ENCODE measurements at places on chromosomes 7 and 10.

DNA sequence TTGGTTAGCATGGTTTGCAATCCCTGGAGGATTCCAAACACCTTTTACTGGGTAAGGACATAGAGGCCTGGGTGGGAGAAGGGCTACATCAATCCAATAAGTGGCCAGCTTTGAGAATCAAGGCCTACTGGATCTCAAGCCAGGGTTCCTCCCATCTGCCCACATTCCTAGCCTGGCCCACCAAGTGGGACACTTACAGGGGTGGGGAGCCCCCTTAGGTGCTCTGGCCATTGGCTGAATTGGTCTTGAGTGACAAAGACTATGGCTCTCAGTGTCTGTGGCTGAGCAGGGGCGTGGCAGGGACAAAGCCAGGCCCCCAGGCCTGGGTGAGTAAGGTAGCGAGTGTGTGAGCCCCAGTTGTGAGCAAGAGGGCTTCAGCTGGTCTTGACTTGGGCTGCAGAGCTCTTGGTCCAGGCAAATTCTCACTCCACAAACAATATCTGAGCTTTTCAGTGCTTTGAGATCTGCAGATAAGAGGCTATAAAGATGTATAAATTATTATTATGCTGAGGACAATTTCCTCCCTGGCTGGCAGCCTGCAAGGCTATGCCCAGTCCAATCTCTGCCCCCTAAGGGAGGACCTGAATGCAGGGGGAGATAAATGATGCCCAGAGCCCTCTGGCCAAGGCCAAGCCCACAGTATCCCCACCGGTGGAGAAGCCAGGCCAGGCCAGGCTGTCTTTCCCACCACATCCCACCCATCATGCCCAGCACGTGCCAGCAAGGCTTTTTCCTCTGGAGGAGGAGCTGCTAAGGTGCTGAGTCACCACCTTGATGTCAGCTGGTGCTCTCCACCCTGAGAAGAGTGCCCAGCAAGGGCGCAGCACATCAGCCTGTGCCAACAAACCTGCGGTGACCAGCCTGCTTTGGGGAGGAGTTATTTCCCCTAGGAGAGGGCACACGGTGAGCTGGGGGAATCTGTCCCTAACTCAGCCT lies 80.7 kb upstream of the DUSP5 start:
- no peak for DNase-seq

- DNase-seq: no peak
Measured at GRCh38 chr10:1022413-1022812, 3.2 kb downstream of the IDI2 start.

GRCh38 chr7:92785923-92786322 lies 50.5 kb downstream of the CDK6 start:
- no peak for DNase-seq

DNA sequence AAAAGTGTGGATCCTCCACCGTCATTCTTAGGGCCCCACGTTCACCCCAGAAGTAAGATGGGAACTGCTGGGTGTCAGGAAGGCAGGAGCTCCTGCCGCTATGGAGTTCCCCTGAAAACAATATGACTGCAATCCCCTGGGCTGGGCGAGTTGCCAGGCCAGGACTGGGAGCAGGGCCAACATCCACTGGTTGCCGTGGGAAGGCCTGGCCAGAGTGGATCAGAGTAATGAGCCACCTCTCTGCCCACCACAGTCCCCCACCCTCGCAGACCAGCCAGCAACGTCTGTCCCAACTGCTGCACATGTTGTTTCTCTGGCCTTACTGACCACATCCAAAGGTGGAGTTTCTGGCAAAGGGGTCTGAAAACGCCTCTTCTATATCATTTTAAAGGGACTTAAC lies 86.6 kb downstream of the STRA8 start:
- peak; percentile 21 for DNase-seq

GRCh38 chr7:115548756-115549155 lies 481.8 kb downstream of the TFEC start:
- no peak for DNase-seq

DNA sequence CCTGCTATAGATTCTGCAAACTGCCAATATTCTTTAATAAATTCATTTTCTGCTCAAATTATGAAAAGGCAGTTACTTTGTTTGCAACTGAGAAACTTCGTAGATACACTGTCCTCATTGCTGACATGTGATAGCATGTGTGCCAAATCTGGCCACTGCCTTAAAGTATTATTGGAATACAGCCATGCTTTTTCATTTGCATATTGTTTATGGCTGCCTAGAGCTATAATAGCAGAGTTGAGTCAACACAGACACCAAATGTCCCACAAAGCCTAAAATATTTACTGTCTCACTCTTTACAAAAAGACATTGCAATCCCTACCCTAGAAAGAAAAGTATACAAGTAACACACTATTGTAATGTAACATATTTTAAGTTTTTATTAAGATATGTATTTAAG lies 647.4 kb downstream of the XPNPEP1 start:
- no peak for DNase-seq

GRCh38 chr7:79823246-79823951 lies 311.2 kb upstream of the GNAI1 start:
- no peak for DNase-seq

DNA sequence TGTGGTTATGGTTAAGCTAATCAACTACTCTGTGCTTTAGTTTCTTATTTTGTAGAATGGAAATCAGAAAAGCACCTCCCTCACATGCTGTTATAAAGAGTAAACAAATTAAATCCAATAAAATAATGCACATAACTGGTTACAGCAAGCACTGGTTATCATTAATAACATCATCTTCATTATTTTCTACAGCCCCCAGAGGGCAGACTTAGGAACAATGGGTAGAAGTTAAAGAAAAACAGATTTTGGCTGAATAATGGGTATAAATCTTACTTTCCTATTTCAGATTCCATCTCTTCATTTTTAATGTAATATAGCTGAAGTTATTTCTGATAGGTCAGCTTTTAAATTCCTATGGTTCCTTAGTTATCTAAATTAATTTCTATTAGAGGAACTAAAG lies 126.5 kb downstream of the DOCK4 start:
- no peak for DNase-seq

DNA sequence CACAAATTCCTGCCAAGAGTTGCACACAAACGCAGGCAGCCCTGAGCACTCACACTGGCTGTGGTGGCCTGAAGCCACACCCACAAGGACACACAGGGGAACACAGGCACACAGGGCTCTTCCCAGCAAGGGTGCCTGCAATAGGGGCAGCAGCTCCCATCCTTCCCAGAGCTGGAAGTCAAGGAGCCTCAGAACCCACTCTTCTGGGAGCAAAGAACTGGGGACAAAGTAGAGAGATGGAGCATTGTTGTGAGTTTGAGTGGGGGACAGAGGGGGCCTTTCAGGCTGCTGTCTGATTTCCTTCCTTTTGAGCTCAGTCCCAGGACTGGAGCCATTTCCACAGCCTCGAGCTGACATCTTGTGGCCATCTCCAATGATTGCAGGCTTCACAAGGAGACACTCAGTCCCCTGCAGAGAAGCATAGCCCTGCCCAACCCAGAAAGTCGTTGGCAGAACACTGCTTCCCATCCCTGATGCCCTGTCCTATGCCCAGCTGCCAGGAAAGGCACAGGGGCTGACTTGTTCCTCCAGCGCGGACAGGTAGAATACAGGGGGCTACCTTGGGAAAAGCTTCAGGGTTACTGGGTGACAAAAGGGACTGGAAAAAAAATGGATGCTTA lies 34.4 kb upstream of the SLF2 start:
- DNase-seq: no peak

DNA sequence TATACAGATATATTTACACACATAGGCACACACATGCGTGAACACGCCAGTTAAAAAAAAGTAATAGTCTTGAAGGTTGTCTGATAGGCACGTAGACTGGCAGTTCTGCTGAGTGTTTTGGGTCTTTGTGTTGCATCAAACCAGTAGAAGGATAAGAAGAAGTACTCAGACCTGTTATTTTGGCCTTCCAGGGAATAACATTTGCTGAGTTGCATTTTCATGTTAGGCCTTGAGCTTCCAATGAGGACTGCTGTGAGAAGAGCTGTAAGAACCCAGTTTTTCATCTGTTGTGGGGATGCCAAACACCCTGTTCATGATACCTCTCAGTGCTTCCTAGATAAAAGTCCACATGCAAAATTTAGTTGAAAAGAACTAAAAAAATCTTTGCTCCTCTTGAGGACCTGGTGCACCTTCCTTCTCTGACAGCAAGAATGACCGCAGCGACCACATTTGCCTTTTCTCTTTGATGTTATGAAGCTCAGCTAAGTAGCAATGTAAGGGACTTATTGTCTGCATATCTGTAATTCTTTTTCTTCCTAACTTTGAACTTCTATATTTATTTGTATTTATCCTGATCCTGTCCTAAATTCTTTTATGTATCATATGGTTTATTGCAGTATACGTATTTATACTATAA lies 27.2 kb downstream of the HIPK2 start:
- no peak for DNase-seq

- DNase-seq: no peak
Measured at GRCh38 chr7:159042103-159042502, 102.6 kb downstream of the VIPR2 start.

DNA sequence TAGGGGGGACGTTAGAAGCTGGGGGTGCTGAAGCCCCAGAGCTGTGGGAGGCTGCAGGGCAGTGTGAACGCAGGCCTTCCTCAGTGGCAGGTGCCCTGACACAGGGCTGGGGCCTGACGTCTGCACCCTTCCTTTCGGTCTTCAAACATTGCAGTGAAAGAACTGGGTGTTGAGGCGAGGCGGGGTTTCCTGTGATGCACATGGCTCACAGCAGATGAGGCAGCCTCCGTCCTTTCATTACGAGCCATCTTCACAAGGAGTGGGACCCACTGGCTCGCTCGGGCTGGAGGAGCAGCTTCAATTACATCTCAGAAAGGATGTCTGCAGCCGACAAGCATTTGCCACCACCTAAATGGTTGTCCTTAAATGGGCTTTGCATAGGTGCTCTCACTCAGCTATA lies 180.3 kb upstream of the SHH start:
- DNase-seq: no peak

DNA sequence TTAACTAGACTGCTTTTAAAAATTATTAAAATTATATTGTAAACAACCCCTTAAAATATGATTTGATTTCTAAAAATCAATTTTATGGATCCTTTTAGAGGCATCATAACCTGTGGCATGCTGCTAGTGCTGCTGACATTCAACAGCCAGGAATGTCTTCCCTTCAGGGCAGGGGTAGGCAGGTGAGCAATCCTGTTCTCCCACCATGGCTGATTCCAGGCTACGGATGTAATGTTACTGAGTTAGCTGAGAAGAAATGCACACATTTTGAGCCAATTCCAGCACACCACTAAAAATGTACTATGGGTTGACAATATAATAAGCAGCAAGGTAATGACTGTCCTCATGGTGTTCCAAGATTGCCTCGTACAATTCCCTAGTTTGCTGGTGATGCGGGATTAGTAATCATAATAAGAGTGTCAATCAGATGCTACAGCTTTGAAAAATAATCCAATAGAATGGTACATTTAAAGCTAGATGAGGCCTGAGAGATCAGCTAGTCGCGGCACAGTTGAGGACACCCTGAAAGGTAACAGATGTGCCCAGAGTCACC lies 108.7 kb upstream of the PRR15 start:
- no peak for DNase-seq

DNA sequence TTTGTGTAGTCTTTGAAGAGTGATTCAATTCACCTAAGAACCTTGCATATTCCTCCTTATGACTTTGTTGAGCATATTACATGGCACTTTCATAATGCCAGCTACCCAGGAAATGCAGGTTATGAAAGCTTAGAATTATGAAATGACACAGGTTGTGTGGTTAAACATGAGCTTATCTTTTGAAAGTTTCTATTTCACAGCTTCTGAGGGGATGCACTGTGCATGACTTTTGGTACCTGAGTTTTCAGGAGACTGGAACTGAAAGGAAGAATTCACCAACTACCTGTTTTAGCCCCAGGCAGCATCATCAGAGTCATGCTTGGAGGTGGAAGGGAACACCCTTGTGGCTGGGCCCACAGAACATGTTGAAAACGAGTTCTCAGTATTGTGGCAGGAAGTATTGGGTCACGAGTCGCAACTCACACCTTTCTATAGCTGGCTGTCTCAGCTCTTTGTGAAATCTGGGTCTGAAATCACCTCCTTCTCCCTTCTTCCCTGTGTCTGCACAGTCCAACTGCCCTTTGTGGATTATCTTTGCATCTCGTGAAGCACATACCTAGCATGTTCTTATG lies 228.2 kb downstream of the PTEN start:
- DNase-seq: peak; percentile 35

GRCh38 chr7:85052056-85052737 lies 134.7 kb downstream of the SEMA3D start:
- no peak for DNase-seq

- no peak for DNase-seq
Measured at GRCh38 chr10:54081950-54082349, 719.1 kb downstream of the PCDH15 start.

- DNase-seq: no peak
Measured at GRCh38 chr10:77940225-77940624, 13.7 kb upstream of the DLG5 start.

DNA sequence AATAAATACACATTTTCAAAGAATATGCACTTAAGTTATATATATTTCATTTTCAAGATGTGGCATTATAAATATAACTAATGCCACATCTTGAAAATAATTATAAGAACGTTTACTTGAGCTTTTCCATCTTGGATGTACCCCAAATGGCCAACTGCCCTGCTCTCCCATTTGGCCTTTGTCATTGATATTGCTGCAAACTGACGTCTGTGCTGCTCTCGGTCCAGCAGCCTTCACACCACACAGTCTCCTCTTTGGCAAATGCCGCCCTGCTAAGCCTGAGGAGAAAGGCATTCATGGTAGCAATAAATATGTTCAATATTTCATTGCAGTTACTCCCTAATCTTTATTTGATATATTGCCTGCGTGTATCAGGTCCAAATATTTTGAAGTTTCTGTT lies 384.6 kb upstream of the ADARB2 start:
- no peak for DNase-seq

DNA sequence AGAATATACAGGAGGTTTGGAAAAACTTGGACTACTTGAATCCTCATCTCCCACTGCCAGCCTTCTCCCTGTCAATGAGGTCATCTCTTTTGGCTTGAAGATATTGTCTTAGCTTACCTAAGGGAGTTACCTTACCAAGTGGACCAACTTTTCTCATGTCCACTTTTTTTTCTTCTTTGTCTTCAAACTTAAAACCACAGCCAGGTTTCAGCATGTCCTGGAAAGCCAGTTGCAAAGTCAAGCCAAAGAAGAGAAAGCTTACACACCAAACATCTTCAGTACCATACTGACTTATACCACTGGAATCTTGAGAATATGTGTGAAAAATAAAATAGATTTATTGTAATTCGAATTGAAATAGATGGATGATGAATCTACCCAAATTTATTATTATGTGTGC lies 520.5 kb downstream of the HTR7 start:
- DNase-seq: no peak

DNA sequence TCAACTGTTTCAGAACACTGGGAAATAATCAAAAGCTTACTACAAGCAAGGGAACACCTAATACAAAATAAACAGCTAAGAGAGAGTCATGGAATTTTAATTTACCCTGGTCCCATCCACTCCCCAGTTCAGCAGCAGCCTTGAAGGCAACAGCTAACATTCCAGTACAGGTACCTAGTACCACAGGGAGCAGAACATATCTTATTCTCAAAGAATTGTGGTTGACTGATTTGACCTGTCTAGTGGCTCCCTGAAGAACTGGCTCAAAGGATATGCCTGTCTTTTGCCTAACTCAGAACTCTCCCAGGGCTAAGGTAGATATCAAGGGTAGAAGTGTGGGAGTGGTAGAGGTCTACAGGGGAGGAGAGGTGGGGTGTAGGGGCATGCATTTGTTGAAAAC lies 32.3 kb downstream of the SMURF1 start:
- no peak for DNase-seq

GRCh38 chr10:103504181-103504783 lies 10.8 kb downstream of the NEURL1 start:
- DNase-seq: peak; percentile 59
